Stimulated activated naive CD8-positive, alpha-beta T cell treated with anti-CD3 and anti-CD28 coated beads, Interleukin-15, amount 100 ng/mL, for 72 hours (primary cell): ENCODE measurements at places on chromosomes 16 and 17.
A peak's percentile ranks its signal among the peaks of the same experiment; 100 is the strongest.

DNA sequence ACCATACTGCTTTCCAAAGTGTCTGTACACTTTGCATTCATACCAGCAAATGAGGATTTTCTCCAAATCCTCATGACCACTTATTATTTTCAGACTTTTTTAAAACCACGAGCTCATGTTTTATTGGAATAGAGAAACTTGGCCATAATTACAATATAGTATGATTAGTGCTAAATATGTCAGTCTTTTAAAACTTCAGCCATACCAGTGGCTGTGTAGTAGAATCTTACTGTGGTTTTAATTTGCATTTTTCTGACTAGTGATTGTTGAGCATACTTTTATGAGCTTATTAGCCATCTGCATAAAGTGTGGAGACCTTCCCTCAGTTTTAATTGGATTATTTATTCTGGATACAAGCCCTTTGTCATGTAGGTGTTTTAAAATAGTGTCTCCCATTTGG, 57.8 kb downstream of the NLK start:
- no peak for DNase-seq

DNA sequence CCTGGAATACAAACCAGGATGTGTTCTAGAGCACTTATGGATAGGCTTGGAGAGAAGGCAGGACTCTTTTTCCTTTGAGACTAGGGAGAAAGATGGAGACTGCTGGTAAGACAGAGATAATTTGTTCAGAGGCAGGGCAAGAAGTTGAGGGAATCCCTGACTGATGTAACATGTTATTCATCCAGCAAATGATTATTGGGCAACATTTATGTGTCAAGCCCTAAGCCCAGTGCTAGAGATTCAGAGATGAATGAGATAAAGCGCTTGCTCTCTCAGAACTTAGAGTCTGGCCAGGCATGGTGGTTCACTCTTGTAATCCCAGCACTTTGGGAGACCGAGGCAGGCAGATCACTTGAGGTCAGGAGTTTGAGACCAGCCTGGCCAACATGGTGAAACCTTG, 47.8 kb upstream of the NUFIP2 start:
- DNase-seq: no peak

- DNase-seq: no peak
Observed at GRCh38 chr16:28992496-28992895, 7.6 kb downstream of the LAT start.

GRCh38 chr16:14007450-14007849, 63.7 kb upstream of the MRTFB start:
- DNase-seq: no peak

DNA sequence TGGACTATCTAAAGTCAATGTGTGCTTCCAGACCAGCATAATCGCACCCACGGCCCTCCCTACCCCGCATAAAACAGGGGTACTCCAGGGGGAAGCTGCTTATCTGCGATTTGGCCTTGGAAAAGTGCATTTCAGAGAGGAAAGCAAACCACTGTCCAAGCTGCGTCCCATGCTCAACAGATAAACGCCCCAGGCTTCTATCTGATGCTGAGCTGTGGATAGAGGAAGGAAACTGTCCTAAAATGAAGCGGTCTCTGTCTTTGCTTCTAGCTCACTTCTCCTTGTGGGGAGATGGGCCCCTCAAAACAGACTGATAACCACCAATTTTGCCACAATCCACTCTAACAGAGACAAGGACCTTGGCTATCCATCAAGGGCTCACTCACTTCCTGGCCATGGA, 160.5 kb upstream of the TNRC6C start:
- DNase-seq: no peak

DNA sequence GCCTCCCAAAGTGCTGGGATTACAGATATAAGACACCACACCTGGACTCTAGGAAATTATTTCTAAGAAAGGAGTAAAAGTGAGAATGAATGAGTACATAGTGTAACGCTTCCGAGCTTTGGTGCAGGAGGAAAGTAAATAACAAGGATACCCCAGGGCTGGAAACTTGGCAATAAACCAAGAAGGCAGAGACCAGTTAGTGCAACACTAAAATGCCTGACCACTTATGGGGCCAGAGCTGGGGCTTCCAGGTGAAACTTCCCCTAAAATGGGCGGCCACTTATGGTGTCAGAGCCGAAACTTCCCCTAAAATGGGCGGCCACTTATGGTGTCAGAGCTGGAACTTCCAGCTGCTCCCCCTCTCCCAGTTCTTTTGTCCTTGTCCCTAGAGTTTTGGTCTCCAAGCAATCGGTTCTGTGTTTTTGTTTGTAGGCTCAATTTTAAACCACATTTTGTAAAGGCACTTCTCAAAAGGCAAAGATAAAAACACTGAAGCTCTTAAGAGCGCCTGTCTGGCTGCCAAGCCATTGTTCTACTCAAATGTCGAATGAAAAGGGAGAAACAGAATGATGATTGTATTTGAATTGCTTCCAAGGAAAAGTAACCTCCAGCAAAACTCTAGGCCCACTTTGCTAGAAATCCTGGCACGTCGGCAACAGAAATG, 63.9 kb downstream of the NXN start:
- no peak for DNase-seq

GRCh38 chr17:1008008-1008761, 11.3 kb downstream of the TIMM22 start:
- no peak for DNase-seq

DNA sequence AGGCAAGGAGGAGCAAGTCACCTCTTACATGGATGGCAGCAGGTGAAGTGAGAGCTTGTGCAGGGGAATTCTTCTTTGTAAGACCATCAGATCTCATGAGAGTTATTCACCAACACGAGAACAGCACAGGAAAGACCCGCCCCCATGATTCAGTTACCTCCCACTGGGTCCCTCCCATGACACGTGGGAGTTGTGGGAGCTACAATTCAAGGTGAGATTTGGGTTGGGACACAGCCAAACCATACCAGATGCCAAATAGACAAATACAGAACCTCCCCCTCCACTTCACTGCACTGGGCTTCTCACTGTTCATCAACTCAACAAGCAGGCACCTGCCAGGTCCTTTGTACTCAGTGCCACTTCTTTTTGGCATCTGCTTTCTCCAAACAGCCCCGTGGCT, 100.2 kb downstream of the WSCD1 start:
- no peak for DNase-seq

- peak; percentile 72 for DNase-seq
Observed at GRCh38 chr16:16127469-16128116, 95.7 kb downstream of the ABCC6 start.

DNA sequence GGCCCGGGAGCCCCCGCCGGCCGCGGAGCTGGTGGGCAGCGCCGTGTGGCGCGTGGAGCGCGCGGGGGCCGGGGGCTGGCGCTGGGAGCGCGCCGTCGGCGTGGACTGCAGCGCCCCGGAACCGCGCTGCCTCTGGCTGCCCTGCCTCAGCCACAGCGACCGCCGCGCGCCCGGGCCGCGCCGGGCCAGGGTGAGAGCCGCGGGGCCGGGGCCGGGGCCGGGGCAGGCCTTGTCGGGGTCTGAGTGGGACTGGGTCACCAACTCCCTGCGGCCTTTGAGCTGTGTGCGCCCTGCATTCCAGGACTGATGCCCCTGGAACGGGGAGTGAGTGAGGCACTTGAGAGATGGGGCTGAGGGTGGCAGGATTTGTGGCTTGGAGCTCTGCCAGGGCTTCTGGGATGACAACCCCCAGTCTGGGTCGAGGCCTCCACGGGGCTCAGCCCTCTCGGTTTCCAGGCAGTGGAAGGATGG, 25.7 kb downstream of the ARHGAP23 start:
- DNase-seq: no peak

GRCh38 chr17:67891481-67892119, 66.3 kb downstream of the BPTF start:
- DNase-seq: no peak

- DNase-seq: no peak
Observed at GRCh38 chr17:68383443-68384321, 73.6 kb downstream of the WIPI1 start.

DNA sequence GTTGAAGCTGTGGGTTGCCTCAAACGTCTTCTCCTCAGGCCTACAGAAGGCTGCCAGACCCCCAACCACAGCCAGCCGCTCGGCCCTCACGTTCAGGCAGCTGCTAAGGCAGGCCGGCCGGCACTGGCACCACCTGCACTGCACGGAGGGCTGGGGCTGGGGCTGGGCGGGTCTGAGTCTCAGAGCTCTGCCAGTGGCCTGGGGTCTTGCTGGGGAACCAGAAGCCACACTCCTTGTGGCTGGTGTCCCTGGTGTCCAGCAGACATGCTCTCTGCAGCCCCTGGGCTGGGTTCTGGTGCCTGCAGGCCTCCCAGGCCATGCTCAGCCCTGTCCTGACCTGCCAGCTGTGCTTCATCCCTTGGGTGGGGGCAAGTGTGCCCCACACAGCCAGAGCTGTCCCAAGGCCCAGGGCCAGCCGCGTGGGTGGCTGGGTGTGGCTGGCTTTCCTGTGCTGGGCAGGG, 42.0 kb downstream of the BAHCC1 start:
- no peak for DNase-seq

- DNase-seq: no peak
Observed at GRCh38 chr17:57918017-57918895, 37.0 kb downstream of the CUEDC1 start.

- no peak for DNase-seq
Observed at GRCh38 chr16:81530814-81531213, 86.2 kb downstream of the CMIP start.

- no peak for DNase-seq
Observed at GRCh38 chr16:86258713-86259112, 251.6 kb upstream of the FOXF1 start.

DNA sequence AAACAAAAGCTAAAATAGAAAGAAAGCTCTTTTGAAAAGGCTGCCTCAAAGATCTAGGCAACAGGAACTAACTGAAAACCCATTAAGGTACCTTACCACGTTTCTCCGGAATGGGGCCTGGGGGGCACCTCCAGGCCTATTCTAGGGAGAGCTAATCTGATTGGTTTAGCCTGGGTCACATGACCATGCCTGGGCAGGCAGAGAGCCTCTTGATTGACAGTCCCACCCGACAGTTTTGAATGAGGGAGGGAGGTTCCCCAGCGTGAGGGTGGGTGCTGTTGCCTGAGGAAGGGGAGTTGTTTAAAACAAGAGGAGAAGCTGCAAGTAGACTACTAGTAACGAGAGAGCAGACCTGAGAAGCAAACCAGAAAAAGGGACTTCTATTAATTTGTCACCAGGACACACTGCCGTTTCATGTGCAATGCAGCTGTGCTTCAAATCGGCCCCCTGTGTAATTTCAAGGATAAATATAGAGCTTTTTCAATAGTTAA, 143.4 kb upstream of the HS3ST2 start:
- DNase-seq: peak; percentile 19

- no peak for DNase-seq
Observed at GRCh38 chr16:29863669-29863984, 601 bp upstream of the CDIPT start.

DNA sequence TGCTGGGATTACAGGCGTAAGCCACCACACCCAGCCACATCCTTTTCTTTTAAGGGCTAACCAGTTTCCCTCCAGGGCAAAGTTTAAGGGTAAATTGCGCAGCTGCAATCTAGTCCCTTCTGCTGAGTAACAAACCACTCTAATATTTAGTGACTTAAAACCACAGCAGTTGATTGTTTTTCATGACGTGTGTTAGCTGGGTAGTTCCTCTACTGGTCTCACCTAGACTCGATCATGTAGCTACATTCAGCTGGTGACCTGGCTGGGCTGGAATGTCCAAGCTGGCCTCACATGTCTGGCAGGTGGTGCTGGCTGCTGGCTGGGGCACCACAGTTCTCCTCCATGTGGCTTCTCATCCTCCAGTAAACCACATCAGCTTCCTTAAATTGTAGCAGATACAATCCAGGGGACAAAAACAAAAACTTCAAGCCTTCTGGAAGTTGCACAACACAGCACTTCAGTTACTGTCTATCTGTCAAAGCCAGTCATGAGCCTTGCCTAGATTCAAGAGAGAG, 75.5 kb downstream of the GPRC5B start:
- DNase-seq: no peak

DNA sequence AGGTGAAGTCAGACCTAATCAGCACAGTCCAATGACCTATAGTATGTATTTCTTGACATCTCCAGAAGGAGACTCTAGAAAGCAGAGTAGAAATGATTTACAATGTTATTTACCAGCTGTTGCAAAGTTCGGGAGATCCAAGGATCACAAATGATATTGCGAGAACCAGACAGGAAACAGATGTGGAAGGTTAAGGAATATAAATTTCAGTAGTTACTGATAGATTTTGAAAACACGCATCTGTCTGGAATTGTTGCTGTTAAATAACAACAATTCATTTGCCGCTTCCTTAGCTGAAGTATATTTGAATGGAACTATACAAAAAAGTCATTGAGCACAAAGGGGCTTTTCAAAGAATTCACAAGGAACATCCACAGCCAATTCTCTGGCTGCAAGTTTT, 72.0 kb downstream of the STXBP4 start:
- no peak for DNase-seq

DNA sequence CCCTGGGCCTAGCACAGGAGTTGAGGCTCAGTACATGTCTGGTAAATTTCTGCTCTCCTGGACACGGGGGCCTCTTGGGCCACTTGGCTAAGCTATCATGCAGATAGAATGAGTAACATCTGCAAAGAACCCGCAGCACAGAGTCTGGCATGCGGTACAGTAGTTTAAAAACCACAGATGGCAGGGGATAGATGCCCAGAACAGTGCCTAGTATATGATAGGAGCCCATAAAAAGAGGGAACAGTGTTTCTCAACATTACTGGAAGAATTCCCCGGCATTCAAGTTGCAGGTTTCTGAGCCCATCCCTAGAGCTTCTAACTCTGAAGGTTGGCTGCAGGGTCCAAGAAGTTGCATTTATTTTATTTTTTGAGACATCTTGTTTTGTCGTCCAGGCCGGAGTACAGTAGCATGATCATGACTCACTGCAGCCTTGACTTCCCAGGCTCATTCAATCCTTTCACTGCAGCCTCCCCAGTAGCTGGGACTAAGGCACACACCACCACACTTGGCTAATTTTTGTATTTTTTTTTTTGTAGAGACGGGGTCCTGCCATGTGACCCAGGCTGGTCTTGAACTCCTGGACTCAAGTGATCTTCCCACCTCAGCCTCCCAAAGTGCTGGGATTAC, 5.8 kb downstream of the CDIPT start:
- no peak for DNase-seq

DNA sequence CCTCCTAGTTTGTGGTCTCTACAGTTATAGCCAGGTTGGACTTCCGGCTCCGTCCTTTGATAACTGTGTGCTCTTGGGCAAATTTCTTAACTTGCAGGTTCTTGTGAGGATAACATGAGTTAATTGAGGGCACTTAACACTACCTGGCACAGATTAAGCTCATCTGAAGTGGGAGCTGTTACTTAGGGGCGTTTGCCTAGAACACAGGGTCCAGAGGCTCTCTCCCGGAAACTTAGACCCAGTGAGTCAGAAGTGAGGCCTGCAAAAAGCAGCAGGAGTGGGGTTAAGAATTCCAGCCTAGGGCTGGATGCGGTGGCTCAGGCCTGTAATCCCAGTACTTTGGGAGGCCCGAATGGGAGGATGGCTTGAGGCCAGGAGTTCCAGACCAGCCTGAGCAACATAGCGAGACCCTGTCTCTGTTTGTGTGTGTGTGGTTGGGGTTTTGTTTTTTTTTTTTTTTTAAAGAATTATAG, 1.4 kb downstream of the MVP start:
- DNase-seq: no peak
